ENCODE measurements at places on chromosomes 16 and 17. TPM values are rescaled to one million over a fixed set of nuclear protein-coding genes. Genes with fewer than 3 reads are reported as not detected.

GRCh38 chr16:19751478-19752385 is 33.7 kb downstream of the IQCK start:
- no peak for DNase-seq

DNA sequence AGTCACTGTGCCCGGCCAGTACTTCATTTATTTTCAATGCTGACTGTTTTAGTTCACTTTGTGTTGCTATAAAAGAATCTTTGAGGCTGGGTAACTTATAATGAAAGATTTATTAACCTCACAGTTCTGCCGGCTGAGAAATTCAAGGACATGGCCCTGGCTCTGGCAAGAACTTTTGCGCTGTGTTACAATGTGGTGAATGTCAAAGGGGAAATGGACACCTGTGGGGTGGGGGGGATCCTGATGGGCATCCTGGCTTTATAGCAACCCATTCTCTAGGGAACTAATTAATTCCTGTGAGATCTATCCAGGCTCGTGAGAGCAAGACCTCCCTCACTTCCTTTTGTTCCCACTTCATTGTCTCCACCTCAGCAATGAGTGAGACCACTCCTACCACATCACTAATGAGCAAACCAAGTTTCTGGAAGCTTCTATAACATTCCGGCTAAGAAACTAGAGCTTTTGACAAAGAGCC is 17.1 kb upstream of the CDH3 start:
- DNase-seq: no peak

Gene MT1F
- total RNA-seq: 25.8 TPM

DNA sequence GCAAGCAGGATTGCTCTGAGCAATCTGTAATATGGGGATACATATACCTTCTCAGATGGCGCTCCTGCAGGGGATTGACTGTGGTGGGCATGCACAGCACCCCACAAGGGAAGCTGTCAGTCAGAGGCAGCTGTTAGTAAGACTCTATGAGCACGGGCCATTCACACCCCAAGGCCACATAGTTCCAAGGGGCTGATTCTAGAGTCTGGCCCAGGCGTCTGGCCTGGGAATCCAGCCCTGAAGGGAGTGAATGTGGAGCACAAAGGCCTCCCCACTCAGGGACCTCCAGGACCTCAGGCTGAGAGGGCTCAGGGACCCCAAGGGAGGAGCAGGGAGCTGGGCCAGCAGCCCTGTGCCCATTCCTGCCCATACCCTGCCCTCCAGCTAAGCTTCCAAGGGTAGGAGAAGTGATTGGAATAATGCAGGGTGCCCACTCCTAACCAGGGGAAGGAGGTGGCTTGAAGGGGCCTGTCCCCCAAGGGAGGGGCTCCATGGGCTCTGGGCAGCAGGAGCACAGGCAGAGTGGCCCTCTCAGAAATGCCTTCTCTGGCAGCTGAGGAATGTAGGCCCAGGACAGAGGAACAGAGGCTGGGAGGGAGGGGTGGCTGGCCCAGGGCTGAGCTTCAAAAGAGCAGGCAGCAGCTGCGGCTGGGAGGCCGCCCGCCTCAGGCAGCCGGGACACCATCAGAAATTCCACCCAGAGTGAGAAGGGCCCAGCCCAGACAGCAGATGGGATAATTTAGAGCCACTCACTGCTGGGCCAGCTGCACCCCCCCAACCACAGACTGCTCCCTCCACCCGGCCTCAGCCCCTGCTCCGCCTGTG is 48.9 kb upstream of the MRPS23 start:
- no peak for DNase-seq

Gene KRT12
- total RNA-seq: not detected

Gene SECTM1
- total RNA-seq: 0.92 TPM

Gene PROCA1
- total RNA-seq: 5.3 TPM

Gene MTHFSD
- total RNA-seq: 25.9 TPM

Gene GLG1
- 110 TPM for total RNA-seq

Gene AHSP
- total RNA-seq: not detected

Measured in activated CD8-positive, alpha-beta T cell treated with anti-CD3 and anti-CD28 coated beads, Interleukin-2, amount 10 ng/mL, durations not matched to agents 7 days and 5 days (primary cell).